ENCODE measurements at places on chromosomes 2 and 18. TPM values are rescaled to one million over a fixed set of nuclear protein-coding genes. Genes with fewer than 3 reads are reported as not detected.

DNA sequence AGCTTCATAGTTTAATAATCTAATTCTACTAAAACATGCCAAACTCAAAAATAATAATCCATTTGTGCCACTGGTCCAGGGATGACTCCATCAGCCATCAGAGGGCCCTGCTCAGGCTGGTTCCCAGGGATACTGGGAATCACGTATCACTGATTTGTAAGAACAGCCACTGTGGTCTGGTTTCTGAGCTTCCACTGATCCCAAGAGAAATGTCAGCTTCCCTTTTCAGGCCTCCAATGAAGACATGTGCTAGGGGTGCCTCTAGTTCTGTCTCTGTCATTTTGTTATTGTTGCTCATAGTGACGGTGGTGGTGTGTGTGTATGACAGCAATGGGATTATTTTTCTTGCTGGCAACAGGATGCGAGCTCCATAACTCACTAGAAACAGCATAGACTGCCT lies 83.2 kb downstream of the CELF4 start:
- H3K4me3 ChIP-seq: no peak overlapping the region
- DNase-seq: no peak
- no peaks in the 10 kb centered on the region for H3K36me3 ChIP-seq

- H3K27me3 ChIP-seq: no peaks in the 10 kb centered on the region
- no peak overlapping the region for H3K4me3 ChIP-seq
- no peak overlapping the region for H3K27ac ChIP-seq
- no peaks in the 10 kb centered on the region for H3K36me3 ChIP-seq
Measured at GRCh38 chr2:107529146-107529545, 297.5 kb upstream of the RGPD4 start.

GRCh38 chr2:119434664-119435063 lies 3.0 kb downstream of the TMEM37 start:
- no peak overlapping the region for H3K4me3 ChIP-seq
- H3K4me1 ChIP-seq: peaks cover 3% of the 10 kb centered on the region
- DNase-seq: no peak
- no peak overlapping the region for H3K27ac ChIP-seq
- no peaks in the 10 kb centered on the region for H3K27me3 ChIP-seq

DNA sequence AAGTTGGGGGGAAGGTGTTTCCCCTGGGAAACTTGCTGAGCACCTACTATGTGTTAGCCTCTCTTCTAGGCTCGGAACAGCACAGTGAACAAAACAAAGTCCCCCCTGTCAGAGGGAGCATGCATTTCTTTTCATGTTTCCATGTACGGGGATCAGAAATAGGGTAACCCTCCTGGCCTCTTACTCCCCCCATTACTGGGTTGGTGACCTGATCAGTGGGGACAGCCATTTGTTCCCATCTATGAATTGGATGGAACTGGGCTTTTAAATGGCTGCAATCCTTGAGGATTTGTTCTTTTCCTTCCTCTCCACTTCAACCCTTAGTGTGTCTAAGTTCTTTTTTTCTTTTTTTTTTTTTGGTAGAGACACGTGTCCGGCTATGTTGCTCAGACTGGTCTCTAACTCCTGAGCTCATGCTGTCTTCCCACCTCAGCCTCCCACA lies 13.7 kb downstream of the NCL start:
- H3K36me3 ChIP-seq: peaks cover 17% of the 10 kb centered on the region
- no peaks in the 10 kb centered on the region for H3K27me3 ChIP-seq
- H3K27ac ChIP-seq: no peak overlapping the region
- H3K4me1 ChIP-seq: no peaks in the 10 kb centered on the region
- DNase-seq: no peak

DNA sequence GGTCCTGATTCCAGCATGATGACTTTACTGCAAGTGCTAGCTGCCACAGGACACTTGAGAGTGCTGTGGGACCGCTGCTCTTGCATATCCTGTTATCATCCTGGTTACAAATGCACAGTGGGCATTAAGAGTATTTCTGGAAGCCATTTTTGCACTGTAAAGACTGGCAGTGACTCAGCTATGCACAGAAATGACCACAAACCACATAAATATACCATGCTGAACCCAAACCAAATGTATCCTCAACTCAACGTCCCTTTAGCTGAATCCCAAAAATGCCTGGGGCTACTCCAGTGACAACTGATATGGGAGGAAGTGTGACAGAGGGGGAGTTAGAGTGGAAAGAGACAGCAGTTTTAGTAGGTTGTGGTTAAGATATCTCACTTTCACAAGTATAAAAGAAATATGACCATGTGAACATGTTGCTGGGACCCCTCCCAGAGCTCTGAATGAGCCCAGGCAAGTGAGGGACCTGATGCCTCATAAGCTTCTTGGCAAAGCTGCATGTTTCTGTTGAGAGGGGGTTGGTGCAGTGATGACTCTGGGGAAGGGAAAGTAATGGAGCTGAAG lies 37.3 kb downstream of the RHBDD1 start:
- H3K36me3 ChIP-seq: no peaks in the 10 kb centered on the region
- no peak for DNase-seq
- no peaks in the 10 kb centered on the region for H3K4me1 ChIP-seq
- H3K27me3 ChIP-seq: no peaks in the 10 kb centered on the region
- no peak overlapping the region for H3K4me3 ChIP-seq

- H3K4me3 ChIP-seq: no peak overlapping the region
- H3K36me3 ChIP-seq: no peaks in the 10 kb centered on the region
- no peak overlapping the region for H3K27ac ChIP-seq
Measured at GRCh38 chr2:7003895-7004294, 86.7 kb downstream of the RNF144A start.

DNA sequence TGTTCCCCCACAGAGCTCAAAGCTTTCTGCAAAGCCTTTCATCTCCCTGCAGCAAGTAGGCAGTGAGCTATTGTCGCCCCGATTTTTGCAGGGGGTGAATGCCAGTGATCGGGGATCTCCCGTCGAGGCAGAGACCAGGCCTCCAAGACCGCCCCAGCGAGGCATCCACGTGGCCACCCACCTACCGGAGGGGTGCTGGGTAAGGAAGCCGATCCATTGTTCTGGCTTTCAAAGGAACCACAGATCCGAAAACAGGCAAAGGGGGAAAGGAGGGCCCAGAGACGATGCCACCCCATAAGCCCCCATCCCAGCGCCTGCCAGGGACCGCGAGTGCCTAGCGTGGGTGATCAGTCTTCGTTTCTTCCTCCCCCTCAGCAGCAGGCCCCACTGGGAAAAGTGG lies 2.4 kb downstream of the ADRA2B start:
- no peak overlapping the region for H3K4me3 ChIP-seq
- DNase-seq: no peak
- H3K27ac ChIP-seq: no peak overlapping the region
- H3K4me1 ChIP-seq: peaks cover 3% of the 10 kb centered on the region

DNA sequence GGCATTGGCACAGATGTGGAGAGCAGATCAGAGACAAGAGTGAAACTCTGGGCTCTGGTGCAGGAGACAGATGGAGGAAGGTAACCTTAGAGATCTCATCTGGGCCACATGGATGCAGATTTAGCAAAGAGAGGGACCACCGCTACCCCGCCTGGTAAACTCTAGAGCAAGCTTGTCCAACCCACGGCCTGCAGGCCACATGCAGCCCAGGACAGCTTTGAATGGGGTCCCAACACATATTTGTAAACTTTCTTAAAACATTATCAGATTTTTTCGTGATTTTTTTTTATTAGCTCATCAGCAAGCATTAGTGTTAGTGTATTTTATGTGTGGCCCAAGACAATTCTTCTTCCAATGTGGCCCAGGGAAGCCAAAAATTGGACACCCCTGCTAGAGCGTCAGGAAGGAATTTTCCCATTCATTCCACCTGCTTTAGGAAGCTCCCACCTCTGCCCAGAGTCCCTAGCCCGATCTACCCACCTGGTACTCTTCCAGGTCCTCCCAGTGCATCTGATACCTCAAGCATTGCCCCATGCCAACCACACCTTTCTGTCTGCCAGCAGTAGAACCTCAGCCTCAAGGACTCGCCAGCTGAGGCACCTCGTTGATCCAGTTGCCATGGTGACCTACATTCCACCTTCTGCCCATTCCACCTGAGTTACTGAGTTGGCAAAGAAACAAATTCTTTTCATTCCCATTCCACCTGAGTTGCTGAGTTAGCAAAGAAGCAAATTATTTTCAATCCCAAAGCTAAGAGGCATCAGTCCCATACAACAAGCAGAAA lies at the start of gene CIB4:
CIB4 (minus strand) TSS at position 586 of the 784 bp plus-strand sequence; CDS start at position 534, 52 bp downstream.
- no peaks in the 10 kb centered on the region for H3K36me3 ChIP-seq
- no peaks in the 10 kb centered on the region for H3K27me3 ChIP-seq
- H3K4me1 ChIP-seq: no peaks in the 10 kb centered on the region
- no peak within 1 kb of the TSS for H3K27ac ChIP-seq
- no peak within 1 kb of the TSS for H3K4me3 ChIP-seq

DNA sequence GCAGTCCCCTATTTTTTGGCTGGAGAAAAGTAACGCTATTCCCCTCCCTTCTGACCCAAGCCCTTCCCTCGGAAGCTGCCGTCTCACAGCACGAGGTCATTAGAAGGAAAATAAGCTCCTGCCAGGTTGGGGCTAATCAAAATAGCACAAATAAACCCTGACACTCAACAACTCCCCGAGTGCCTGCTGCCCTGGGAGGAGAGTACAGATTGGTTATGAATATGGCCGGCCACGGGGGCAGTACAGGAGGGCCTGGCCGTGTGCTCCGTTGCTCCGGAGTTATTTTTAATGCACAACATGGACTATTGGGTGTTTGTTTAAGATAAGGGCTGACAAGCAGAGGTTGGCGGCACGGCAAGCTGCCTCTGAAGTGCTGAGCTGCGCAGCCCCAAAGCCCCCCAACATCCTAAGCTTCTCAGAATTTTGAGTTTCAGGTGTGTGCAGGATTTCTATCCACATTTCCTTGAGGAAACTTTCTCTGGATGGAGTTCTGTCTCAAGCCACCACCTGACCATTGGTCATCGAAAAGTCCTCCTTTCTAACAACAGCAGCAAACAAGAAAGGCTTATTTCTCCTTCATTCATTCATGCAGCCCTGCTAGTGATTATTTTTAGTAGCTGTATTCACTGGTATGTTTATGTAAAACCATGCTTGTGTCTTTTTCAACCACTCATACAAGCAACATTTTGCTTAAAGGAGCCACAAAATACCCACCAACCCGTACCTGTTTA lies 58.7 kb downstream of the PAX3 start:
- no peaks in the 10 kb centered on the region for H3K27me3 ChIP-seq
- no peak overlapping the region for H3K27ac ChIP-seq
- no peaks in the 10 kb centered on the region for H3K4me1 ChIP-seq
- no peak for DNase-seq

GRCh38 chr2:229610333-229610732 lies 104.0 kb downstream of the DNER start:
- no peak overlapping the region for H3K27ac ChIP-seq
- no peaks in the 10 kb centered on the region for H3K4me1 ChIP-seq
- no peaks in the 10 kb centered on the region for H3K27me3 ChIP-seq
- no peaks in the 10 kb centered on the region for H3K36me3 ChIP-seq
- no peak overlapping the region for H3K4me3 ChIP-seq

DNA sequence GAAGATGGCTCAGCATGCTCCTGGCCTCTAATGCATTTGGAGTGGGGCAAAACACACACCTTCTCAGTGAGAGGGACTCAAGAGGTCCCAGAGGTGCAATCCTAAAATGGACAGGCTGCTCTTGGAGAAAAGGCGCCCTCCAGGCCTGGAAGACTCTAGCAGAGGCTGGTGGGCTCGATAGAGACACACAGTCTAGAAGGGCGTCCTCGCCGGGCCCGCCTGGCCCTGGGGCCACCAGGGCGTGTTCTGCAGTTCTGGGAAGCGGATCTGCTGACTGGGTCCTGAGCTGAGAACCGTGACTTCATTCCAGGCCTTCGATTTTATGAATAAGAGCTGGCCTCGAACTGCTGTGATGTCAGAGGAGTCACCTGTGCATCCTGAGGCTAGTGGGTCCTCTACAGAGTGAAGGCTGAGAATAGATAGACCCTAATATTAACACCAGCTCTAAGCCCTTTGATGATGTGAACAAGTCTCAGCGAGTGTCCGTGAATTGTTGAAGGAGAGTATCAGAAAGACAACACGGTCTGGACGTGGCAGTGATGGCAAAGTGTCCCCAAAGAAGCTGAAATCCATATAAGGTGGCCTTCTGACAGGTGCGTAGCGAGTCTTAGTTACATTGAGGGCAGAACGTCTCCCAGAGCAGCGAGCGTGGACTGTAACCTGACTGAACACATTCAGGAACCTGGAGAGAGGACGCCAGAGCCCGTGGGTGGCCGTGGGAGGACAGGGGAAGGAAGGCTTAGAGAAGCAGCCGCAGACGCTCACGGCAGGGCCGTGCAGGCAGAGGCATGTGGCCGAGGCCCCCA lies 136.9 kb downstream of the PTGR3 start:
- no peaks in the 10 kb centered on the region for H3K4me1 ChIP-seq
- H3K27ac ChIP-seq: no peak overlapping the region

Gene CYS1
- total RNA-seq: 26.9 TPM

Gene SLC11A1
- total RNA-seq: 122 TPM
